ENCODE measurements at places on chromosomes 13 and 19.

- DNase-seq: no peak
Observed at GRCh38 chr19:13460045-13460444, 46.2 kb downstream of the CACNA1A start.

GRCh38 chr19:21694171-21694906 is 73.0 kb downstream of the ZNF100 start:
- no peak for DNase-seq

GRCh38 chr19:30252214-30252613 is 120.0 kb upstream of the ZNF536 start:
- no peak for DNase-seq

DNA sequence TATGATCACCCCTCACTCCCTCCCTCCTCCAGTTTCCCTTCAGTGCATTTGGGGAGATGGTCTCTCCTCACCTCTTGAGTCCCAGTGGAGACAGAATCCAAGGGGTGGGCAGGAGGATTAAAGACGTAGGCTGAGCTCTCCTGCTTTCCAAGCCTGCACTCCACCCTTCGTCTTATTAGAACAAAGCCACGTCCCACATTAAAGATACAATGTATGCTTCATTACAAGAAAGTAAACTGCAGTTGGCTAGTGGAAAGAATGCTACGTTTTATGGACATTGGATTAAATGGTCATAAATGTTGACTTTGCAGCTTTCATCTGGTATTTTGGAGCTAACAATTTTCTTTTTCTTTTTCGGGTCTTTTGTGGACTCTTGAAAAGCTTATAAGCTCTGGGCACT is 1.5 kb upstream of the KLK11 start:
- no peak for DNase-seq

DNA sequence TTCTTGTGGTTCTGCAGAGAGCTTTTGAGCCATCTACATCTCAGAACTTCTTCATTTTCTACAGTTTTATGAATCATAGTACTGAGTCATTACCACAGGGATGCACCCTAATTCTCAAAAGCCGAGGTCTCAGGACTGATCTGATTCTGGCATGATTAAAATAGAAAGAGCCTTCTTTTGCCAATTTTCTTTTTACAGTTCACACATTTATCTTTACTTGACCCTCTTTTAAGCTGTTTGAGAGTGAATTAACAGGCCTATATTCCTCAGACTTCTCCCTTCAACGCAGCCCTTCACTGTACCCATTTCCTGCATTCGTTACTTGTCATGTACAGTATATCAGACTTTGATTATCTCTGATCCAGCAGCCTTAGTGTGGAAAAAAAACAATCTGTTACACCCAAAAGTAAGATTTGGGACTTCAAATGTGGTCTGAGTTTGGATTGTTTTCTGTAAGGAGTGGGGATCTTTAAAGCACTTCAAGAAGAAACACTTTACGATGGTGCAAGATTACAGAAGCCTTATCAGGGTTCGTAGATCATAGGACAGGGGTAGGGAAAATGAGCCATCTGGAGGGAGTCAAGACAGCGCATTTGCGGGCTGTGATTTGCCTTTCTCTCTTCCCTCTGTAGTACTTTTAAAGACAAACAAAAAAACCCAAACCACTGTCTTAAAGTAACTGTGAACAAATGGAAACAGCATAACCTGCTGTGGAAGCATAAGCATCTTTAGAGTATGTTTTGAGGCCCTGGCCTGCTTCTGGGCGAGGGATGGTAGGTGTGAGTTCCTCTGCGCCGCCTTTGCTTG is 15.3 kb upstream of the GPR183 start:
- no peak for DNase-seq

DNA sequence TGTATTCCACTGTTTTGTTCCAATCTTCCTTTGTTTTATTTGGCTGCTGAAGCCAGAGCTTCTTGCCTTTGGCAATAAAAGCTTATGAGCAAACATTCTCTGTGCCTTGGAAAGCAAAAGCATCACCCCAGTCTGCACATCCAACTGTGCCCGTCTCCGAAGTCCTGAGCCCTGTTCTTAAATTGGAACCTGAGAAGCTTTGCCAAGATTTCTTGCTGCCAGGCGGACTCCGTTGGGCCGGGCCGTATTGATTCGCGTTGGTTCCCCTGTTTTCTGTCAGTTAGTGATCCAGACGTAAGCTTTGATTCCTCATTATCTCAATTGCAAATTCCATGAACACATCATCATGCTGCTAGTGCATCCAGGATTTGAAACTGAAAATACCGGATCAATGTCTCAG is 793.0 kb downstream of the OLFM4 start:
- no peak for DNase-seq

DNA sequence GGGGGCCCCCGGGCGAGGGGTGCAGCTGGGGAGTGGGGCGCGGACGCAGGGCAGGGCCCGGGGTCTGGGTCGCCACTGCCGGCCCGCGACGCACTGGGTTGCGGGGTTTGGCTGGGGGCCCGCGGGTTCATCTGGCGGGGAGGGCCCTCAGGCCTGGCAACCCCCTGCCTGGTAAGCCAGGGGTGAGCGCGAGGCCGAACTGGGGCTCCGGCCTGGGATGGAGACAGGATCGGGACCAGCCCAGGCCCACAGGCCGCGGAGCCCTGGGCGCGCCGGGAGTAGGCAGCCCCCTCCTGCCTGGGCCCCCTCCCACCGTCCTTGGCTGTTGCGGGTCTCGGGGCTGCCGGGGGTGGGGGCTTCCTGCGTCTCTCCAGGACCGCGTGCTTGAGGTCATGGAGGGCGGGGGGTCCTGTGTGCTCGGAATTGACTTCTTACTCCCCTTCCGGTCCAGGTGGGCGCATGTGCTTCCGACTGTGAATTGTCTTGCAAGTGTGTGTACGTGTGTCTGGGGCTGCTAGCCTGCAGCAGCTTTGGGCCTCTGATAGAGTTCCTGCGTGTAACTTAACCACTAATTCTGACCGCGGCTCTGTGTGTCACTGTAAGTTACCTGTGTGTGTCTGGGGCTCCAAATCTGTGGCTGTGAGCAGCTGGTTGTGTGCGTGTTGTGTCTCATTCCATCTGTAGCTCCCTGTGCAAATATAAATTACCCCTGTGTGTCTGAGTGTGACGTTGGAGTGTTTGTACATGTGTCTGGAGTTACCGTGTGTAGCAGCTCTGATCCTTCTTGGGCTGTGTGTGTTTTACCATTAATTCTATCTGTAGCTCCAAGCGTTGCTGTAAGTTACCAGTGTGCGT is 751 bp downstream of the GRAMD1A start:
- no peak for DNase-seq

GRCh38 chr13:113448885-113449692 is 4.2 kb downstream of the ADPRHL1 start:
- no peak for DNase-seq

GRCh38 chr13:31725841-31726240 is 13.5 kb upstream of the RXFP2 start:
- DNase-seq: no peak

DNA sequence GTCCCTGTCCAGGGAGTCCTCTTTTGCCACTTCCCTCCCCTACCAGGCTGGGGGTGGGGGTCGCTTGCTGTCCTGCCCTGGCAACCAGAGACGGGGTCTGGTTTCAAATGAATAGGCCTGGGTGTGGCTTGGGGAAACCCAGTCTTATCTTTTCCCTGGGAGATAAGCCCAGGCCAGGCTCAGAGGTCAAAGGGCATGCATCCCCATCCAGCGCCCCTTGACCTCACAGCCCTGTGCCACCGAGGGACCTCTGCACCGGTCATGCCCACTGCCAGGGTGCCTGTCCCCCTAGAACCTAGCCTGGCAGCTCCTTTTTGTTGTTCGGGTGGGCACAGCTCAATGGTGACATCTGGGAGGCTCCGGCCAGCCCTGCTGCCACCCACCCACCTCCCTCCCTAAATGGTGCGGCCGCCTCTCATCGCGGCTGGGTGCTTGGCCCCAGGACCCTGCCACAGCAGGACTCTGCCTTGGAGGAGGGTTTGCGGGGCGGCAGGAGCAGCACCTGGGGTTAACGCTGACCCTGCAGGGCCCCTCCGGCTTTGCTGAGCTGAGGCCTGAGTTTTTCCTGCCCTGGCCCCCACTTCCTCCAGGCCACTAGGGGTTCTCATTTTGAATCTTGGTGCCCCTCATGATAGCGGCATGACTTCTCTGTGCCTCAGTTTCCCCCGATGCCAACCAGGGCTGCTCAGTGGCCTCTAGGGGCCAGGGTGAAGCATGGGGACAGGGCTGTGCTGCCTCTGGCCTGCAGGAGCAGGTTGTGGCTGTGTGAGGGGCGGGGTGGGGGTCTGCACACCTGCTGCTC is 2.9 kb upstream of the CERS1 start:
- DNase-seq: no peak

- no peak for DNase-seq
Observed at GRCh38 chr13:101917833-101918661, 465.6 kb downstream of the ITGBL1 start.

GRCh38 chr13:102638741-102639140 is 42.0 kb downstream of the TPP2 start:
- no peak for DNase-seq

GRCh38 chr19:48533770-48534169 is 18.2 kb upstream of the SULT2B1 start:
- DNase-seq: no peak

- DNase-seq: peak; percentile 80
Observed at GRCh38 chr19:49469828-49470614, 4.0 kb upstream of the FLT3LG start.

- DNase-seq: no peak
Observed at GRCh38 chr19:2035590-2035991, 15.5 kb downstream of the MKNK2 start.

DNA sequence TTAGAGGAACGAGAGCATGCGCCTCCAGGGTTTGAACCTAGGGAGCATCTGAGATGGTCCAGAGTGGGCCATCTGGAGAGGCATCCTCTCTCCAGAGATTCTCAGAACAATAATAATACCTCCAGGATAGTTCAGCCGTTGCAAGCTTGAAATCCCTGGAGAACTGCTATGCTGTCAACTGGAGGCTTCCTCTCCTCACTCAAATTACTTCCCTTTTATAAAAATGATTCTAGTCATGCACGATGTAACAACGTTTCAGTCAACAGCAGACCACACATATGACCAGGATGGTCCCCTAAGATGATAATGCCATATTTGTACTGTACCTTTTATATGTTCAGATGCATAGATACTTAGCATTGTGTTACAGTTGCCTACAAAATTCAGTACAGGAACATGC is 108.7 kb downstream of the SHISA2 start:
- no peak for DNase-seq

All from activated gamma-delta T cell (primary cell).